Ascending aorta (tissue), 2 donors: ENCODE measurements at places on chromosomes 3 and 15.

DNA sequence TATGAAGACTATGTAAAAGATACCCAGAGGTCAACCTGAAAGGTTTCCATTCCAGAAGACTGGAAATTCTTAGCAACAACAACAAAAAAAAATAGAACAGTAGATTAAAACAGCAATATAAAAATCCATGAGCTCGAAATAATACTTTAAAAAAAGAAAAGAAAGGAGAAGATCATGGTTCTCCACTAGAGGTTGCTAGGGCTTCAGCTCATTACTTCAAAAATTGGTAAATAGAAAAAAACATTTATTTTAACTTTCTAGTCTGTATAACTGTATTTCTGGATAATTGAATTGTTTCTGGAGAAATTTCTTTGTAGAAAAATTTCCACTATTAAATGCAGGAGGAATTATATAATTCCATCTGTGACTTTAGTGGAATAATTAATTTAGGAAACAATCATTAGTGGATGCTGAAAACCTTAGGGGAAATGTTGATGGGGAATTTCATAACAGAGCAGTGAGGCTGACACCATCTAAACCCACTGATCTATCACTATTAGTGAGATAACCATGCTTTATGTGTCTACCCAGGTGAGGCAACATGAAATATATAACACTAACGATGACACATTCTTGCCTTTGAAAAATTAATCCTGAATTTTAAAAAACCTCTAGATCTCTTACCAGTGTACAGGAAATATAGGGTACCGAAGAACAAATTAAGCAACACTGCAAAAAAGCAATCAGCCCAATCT lies 62.5 kb upstream of the SNRK start:
- H3K27me3 ChIP-seq: no peaks in the 10 kb centered on the region
- no peak overlapping the region for H3K4me3 ChIP-seq
- no peak overlapping the region for H3K27ac ChIP-seq
- no peaks in the 10 kb centered on the region for H3K4me1 ChIP-seq

- no peaks in the 10 kb centered on the region for H3K27me3 ChIP-seq
- H3K27ac ChIP-seq: no peak overlapping the region
- H3K4me1 ChIP-seq: no peaks in the 10 kb centered on the region
Measured at GRCh38 chr3:143147707-143148106, 28.1 kb downstream of the CHST2 start.

DNA sequence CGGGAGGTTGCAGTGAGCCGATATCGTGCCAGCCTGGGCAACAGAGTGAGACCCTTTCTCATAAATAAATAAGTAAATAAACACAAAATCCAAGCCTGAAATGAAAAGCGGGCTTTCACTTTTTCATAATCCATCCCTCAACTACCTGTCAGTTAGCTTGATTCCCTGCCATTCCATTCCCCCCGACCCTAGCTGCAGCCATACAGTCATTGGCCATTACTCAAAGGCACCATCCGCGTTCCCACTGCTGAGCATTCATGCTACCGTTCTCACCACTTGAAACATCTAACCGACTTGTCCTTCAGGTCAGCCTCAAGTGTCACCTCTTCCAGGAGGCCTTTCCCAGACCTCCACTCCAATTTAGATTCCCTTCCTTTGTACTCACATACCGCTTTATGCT lies 1.1 kb upstream of the PARL start:
- H3K4me1 ChIP-seq: peaks cover 21% of the 10 kb centered on the region
- H3K27ac ChIP-seq: no peak overlapping the region
- no peaks in the 10 kb centered on the region for H3K27me3 ChIP-seq

GRCh38 chr15:27679731-27680471 lies 419.2 kb downstream of the OCA2 start:
- no peaks in the 10 kb centered on the region for H3K4me1 ChIP-seq
- no peak for DNase-seq
- H3K36me3 ChIP-seq: no peaks in the 10 kb centered on the region
- no peaks in the 10 kb centered on the region for H3K27me3 ChIP-seq
- H3K4me3 ChIP-seq: no peak overlapping the region

DNA sequence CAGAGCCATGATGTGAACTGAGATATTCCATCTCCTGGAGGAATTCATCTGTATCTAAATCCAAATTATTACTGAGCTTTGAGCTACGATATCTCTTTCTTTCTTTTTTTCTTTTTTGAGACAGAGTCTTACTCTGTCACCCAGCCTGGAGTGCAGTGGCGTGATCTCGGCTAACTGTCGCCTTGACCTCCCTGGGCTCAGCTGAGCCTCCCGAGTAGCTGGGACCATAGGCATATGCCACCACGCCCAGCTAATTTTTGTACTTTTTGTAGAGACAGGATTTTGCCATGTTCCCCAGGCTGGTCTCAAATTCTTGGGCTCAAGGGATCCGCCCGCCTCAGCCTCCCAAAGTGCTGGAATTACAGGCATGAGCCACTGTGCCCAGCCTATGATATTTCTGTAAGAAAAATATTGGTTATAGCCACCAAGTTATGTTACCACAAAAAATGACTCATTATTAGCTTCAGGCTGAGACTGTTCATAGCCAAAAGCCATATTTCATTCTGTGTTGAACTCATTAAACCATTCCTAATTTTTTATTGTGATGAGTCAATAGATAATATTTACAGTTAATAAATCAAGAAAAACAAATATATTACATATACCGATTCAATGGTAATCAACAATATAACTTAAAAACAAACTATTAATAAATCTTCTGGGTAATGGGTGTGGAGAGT lies 27.1 kb upstream of the SLC30A4 start:
- no peak overlapping the region for H3K4me3 ChIP-seq
- H3K36me3 ChIP-seq: no peaks in the 10 kb centered on the region
- H3K4me1 ChIP-seq: no peaks in the 10 kb centered on the region
- no peak for DNase-seq
- H3K27ac ChIP-seq: no peak overlapping the region
- H3K27me3 ChIP-seq: no peaks in the 10 kb centered on the region

DNA sequence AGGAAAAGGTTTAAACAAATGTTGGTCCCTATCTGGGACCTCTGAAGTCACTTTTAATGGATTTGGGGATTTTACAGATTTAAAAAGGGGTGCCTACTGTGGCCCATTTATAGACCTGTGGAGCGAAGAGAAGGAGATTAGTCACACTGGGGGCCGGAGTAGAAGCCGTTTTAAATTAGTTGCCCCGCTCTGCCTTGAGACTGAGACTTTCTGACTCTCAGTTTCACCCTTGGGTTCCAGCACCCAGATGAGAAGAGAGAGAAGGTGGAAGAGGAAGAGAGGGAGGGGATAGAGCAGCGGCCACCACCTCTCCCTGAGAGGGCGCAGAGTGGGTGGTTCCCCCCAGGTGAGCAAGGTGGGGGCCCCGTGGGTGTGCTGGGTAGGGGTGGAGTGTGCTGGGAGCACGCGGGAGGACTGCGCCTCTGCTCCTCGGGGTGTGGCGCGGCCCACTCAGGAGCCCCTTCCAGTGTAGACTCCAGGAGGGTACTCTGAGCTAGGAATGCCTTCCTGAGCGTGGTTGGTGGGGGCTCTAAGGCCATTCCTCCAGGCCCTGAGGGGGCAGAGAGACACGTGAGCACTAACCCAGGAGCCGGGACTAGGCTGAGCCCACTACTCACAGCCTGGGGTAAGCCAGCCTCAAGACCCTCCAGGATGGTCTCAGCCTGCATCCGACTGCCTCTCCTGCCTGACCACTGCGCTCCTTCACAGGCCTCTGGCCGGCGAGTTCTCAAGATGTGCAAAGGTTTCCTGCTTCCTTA lies 32.6 kb upstream of the RAB6B start:
- H3K27ac ChIP-seq: no peak overlapping the region
- no peak overlapping the region for H3K4me3 ChIP-seq
- no peaks in the 10 kb centered on the region for H3K4me1 ChIP-seq
- peak; percentile 54 for DNase-seq
